H9 (cell line): ENCODE measurements at places on chromosomes 2 and 18. TPM values are rescaled to one million over a fixed set of nuclear protein-coding genes. Genes with fewer than 3 reads are reported as not detected.

DNA sequence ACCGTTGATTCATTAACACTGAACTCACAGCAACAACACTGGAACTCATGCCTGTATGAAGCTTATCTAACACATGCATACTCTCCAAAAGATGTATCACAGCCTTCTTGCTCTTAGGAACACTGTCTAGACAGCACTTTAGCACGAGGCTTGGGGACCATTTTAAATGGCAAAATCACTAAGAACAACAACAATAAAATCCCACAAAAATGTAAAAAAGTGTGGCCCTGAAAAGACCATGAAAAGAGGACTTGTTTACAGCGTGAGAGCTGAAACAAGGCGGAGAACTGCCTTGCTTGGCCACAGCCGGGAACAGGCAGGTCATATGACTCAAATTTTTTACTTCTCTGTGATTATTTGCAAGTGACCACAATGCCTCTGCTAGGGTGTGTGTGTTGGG is 48.1 kb downstream of the CHN1 start:
- no peaks in the 10 kb centered on the region for H3K27me3 ChIP-seq
- peaks cover 21% of the 10 kb centered on the region; the same call in 2 of the 3 replicates for H3K36me3 ChIP-seq
- H3K4me3 ChIP-seq, result no peak overlapping the region
- no peak for DNase-seq
- no peak overlapping the region for H3K27ac ChIP-seq

GRCh38 chr2:54084600-54084999 is 30.8 kb upstream of the ACYP2 start:
- H3K4me3 ChIP-seq, result no peak overlapping the region
- no peaks in the 10 kb centered on the region for H3K36me3 ChIP-seq
- no peaks in the 10 kb centered on the region for H3K27me3 ChIP-seq
- no peak for DNase-seq
- H3K4me1 ChIP-seq, result no peaks in the 10 kb centered on the region

GRCh38 chr18:8959551-8960135 is 142.9 kb upstream of the NDUFV2 start:
- peaks cover 4% of the 10 kb centered on the region for H3K36me3 ChIP-seq
- no peaks in the 10 kb centered on the region for H3K27me3 ChIP-seq
- no peak for DNase-seq
- H3K4me3 ChIP-seq, result no peak overlapping the region; the same call in 2 of the 3 replicates

- H3K4me1 ChIP-seq, result no peaks in the 10 kb centered on the region
- peaks cover 9% of the 10 kb centered on the region for H3K36me3 ChIP-seq
- H3K27me3 ChIP-seq, result peaks cover 2% of the 10 kb centered on the region; the same call in 1 of the 2 replicates
- no peak for DNase-seq
- H3K27ac ChIP-seq, result no peak overlapping the region
Observed at GRCh38 chr2:206993396-206993911, 54.1 kb downstream of the CPO start.

DNA sequence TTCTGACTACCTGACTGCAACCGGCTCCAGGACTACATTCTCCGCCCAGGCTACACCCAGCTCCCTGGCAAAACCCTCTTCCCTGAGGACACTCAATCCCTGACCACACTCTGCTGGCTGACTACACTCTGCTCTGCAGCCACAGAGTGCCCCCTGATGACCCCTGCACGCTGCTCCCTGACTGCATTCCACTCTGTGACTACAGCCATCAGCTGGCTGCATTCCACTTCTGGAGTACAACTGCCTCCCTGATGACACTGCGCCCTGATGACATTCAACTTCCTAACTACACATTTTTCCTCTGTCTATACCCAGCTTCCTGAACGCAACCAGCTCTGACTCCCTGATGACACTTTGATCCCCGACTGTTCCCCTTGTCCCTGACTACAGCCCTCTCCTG is 71.3 kb upstream of the NRXN1 start:
- H3K27ac ChIP-seq, result no peak overlapping the region
- DNase-seq, result peak; percentile 67
- no peaks in the 10 kb centered on the region for H3K27me3 ChIP-seq

GRCh38 chr2:43748333-43748732 is 25.5 kb upstream of the DYNC2LI1 start:
- H3K4me1 ChIP-seq, result no peaks in the 10 kb centered on the region
- no peak overlapping the region for H3K4me3 ChIP-seq
- no peaks in the 10 kb centered on the region for H3K27me3 ChIP-seq

- H3K4me1 ChIP-seq, result no peaks in the 10 kb centered on the region
- no peaks in the 10 kb centered on the region for H3K27me3 ChIP-seq
- H3K27ac ChIP-seq, result no peak overlapping the region
- H3K4me3 ChIP-seq, result no peak overlapping the region
Observed at GRCh38 chr2:174183076-174183475, 65.3 kb downstream of the OLA1 start.

DNA sequence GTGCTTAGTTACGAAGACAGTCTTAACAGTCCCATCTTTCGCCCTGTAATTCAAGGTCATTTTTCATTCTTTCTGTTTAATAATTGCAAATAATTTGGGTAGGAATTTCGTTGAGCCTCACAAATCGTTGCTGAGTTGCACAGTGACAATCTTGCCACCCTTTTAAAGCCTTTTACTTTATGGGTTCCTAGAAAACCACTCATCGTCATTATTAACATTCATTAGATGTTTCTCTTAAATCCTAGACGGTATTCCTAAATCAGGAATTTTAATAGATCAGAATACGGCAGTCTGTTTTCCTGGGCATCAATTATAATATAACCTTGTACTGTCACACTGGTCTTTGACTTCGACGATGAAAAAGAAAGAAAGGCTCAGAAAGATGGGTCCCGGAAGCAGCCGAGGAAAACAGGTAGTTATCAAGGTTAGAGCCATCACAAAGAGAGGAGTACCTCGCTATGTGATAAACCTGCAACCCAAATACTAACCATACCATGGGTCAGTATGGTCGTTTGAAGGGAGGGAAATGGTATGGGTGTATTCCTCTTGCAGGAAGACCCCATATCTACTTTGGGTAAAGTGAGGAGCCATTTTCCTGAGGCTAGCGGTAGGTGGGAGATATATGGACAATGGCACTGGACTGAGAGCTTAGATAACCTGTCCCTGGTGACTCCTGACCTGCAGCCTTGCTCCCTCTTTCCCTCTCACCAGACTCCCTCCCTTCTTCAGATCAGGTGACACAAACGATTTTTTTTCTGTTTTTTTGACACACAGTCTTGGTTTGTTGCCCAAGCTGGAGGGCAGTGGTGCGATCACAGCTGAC is 981 bp upstream of the SF3B1 start:
- H3K27me3 ChIP-seq, result no peaks in the 10 kb centered on the region
- peaks cover 3% of the 10 kb centered on the region; the same call in 2 of the 3 replicates for H3K36me3 ChIP-seq
- H3K4me1 ChIP-seq, result no peaks in the 10 kb centered on the region
- no peak for DNase-seq
- H3K4me3 ChIP-seq, result peak overlapping the region; percentile 93

Gene BARD1
- total RNA-seq, result 30.6 and 34.6 TPM in 2 replicates

Gene ADD2
- total RNA-seq, result 124 TPM in 2 replicates

Gene GREB1L
- 2.1 and 2.7 TPM in 2 replicates for total RNA-seq

Gene SLC25A12
- 10.1 and 10.8 TPM in 2 replicates for total RNA-seq
